ENCODE measurements at places on chromosomes 7 and 10.

DNA sequence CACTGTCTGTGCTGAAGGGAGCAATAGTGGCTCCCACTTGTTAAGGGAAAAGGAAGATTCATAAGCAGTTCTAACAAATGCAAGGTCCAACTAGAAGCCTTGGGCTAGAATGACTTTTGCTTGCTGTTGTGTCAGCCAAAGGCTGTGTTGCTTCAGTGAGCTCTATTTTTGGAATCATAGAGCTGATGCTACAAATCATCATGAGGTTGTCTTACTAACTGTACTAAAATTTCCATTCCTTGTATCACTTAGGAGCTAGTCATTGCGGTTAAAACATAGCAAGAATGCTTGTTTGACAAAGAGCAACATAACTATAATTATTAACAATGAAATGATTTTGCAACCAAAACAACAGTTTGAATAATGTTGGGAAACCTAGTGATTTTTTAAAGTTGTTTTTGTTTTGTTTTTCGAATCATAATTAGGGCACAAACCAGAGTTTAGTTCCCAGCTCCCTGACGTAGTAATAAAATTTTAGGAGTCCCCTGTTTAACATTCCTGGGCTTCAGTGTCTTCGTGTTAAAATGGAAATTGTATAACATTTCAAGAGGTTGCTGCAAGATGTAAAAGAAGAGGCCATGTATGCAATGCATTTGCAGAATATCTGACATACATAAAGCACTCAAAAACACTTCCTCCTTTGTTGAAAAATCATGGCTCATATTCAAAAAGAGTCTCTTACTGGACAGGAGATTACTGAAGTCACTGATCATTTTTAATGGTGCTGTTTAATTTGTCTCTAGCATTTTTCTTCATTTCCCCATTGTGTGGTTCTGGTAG lies 183.4 kb downstream of the MACC1 start:
- no peak for DNase-seq

- DNase-seq, result no peak
Observed at GRCh38 chr10:124328477-124329220, 90.1 kb downstream of the OAT start.

DNA sequence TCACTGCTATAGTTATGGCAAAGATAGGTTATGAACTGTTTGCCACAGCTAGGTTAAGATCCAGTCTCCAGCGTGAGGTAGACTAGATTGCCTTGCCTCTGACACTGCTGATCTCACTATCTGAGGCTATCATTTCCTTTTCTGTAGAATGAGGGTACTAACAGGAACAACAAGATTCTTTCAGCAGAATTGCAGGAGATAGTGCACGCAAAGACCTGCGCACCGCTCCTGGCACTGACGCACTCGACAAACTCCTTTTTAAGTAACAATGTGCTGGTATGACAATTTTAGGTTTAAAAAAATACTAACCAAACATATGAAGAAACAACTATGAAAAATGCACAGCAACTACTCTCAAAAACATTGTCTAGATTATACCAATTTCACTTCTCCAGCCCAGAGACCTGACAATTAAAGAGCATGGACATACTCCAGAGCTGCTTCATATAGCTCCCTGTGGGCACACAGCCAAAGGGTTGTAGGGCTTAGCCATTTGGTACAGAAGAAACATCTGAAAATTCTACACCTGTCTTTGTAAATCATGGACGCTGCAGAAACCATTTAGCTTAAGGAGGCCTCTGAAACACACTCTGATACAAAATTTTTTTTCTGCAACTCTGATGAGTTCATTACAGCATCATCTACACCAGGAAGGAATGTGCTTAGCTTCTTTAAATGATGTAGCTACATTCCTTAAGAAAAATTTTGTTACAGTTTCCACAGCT lies 7.8 kb downstream of the ADAM12 start:
- DNase-seq, result no peak

GRCh38 chr10:127854769-127855590 lies 37.8 kb downstream of the CLRN3 start:
- DNase-seq, result no peak

DNA sequence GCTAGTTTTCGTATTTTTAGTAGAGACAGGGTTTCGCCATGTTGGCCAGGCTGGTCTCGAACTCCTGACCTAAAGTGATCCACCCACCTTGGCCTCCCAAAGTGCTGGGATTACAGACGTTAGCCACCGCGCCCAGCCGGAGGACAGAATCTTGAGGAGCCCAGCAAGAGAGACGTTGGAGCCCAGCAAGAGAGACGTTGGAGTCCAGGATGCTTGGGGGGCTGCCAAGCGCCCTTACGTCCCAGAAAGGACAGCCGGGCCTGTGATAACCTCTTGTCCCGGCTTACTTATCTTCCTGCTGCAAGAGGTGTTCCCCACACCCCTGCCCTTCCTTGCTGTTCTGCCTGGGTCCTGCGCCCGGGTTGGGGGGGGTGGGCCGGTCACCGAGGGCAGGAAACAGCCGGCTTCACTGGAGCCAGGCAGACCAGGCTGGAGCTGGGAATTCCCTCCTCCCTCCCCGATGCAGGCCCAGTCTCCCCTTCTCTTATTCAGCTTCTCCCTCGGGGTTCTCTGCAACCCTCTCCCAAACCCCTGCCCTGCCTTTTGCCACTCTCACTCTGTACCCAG lies 1.9 kb upstream of the EPHB4 start:
- DNase-seq, result no peak

- DNase-seq, result no peak
Observed at GRCh38 chr10:117096599-117097201, 41.4 kb downstream of the VAX1 start.

GRCh38 chr10:104317269-104317710 lies 21.0 kb downstream of the ITPRIP start:
- DNase-seq, result no peak

DNA sequence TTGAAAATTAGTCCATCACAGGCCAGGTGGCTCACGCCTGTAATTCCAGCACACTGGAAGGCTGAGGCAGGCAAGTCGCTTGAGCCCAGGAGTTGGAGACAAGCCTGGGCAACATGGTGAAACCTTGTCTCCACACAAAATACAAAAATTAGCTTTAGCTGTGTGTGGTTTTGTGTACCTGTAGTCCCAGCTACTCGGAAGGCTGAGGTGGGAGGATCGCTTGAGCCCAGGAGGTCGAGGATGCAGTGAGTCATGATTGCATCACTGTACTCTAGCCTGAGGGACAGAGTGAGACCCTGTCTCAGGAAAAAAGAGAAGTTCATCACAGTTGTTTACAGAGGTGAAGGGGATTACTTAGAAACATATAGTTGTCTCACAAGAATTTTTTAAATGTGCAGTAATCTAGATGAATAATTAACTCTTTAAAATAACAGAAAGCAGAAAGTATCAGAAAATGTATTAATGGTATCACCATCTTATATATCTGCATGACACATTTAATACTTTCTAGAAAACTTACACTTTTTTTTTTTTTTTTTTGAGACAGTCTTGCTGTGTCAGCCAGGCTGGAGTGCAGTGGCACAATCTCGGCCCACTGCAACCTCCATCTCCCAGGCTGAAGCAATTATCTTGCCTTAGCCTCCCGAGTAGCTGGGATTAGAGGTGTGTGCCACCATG lies 8.9 kb downstream of the LCOR start:
- DNase-seq, result peak; percentile 16

DNA sequence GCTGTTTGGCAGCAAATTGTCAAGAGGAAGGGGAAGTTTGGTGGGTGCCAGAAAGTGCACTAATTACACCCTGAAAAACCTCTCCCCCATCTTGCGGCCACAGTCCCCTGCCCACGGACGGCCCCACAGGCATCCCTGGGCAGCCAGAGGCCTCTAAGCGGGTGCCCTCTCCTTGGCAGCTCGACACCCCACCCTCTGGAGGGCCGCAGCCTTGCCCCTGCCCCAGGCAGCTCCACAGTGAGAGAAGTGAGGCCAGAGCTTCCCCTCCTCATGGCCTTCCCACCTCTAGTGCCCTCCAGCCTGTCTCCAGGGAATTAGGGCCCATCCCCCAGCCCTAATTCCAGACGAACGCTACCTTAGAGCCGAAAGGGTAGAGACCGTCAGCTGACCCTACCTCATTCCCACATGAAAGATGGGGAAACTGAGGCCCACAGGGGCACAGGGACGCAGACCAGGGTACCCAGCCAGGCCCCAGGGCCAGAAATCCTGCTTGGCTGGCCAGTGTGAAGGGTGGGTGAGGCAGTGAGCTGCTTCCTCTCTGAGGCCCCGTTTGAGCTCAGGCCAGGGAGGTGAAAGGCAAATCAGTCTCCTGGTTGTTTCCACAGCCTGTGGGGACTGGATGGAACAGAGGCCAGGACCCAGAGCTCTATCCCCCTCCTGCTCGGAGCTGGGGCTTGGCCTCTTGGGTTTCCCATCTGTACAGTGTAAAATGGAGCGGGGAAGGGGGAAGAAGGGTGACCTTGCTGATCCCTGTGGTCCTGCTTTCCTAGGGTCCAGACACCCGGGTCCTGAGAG lies 10.0 kb downstream of the ZCCHC24 start:
- no peak for DNase-seq

DNA sequence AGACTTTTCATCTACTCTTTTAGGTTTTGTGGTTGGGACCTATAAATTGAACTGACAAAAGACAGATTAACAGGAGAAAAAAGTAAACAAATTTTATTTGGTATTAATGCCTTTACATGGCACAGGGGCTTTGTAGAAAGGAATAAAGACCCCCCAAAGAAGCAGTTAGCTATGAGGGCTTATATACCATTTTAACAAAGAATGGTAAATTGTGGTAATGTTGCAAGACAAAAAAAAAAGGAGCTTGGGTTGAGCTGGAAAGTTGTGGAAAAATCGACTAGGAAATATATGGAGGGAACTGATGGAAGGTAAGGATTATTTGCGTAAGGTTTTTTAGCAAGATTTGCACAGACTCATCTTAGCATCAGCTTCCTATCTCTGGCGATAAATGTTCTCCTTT lies 84.6 kb downstream of the JCAD start:
- DNase-seq, result no peak

DNA sequence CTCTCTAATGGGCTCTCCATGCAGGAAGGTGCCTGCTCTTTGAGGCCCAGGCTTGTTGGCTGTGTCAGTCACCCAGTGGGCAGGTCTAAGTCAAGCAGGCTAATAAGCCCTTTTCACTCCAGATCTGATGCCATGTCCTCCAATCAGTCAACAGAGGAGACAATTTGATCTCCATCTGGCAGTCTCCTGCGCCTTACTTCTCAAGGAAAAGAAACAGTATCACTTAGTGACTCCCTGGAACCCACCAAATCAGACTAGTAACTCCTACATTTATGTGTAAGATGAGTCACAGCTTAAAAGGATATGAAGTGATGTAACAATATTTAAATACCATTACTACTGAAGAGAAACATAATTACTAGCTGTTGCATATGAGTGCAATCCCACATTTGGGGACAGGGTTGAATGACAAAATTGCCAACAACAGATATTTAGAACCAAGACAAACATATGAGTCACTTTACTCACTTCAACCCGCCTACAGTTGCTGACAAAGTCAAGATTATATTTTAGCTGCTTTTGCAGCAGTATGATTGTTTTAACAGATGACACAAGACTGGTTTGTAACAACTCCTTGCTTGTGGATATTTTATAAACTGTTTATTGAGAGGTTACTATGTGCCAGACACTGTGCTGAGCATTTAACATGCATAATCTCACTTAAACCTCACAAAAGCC lies 72.1 kb downstream of the USP6NL start:
- DNase-seq, result no peak

- no peak for DNase-seq
Observed at GRCh38 chr10:28072573-28072972, 73.7 kb upstream of the ODAD2 start.

- DNase-seq, result no peak
Observed at GRCh38 chr7:39697483-39697882, 74.1 kb downstream of the RALA start.

GRCh38 chr7:37018954-37019353 lies 294.7 kb upstream of the AOAH start:
- no peak for DNase-seq

DNA sequence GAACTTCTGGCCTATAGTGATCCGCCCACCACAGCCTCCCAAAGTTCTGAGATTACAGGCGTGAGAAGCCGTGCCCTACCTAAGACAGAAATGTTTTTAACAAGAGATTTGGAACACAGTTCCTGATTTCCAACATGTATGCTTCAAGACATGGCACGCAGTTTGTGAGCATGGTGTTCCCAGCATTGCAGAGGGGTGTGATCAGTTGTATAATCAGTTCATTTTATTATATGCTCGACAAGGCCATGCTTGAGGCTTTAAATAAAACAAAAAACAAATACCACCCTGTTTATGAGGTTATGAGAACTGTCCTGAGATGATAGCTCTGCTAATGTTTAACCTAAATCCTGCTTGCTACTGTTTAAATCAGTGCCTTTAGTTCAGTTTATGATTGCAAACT lies 60.2 kb downstream of the TASOR2 start:
- no peak for DNase-seq

DNA sequence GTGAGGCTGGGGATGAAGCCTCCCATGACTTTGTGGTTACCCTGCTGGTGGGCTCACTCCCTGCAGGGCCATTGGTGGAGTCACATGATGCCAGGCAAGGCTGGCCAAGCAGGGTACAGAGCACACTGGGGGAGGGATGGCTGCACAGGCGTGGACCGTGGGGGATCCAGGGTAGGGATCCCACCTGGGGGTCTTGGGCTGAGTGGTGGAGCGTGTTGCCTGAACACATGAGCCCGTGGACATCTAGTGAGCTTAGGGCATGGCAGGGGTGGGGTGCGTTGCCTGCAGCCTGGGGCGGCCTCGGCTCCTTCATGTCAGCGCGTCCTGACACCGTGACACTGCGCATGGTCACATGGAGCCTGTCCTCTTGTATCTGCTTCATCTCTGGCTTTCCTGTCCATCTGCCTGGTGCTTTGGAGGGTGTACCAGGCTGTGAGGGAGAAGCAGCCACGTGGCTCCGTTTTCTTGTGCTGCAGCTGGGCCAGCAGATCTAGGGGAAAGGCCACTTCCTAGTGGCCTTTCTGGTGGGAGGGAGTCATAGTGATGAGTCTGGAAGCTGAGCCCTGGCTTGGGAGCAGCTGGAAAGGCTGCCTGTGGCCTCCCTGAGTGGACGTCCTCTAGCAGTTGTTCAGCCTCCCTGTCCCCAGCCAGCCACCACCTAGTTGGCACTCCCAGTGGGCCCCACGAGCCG lies 96.2 kb downstream of the LHPP start:
- no peak for DNase-seq

GRCh38 chr10:31803606-31804351 lies 124.9 kb downstream of the ARHGAP12 start:
- no peak for DNase-seq

DNA sequence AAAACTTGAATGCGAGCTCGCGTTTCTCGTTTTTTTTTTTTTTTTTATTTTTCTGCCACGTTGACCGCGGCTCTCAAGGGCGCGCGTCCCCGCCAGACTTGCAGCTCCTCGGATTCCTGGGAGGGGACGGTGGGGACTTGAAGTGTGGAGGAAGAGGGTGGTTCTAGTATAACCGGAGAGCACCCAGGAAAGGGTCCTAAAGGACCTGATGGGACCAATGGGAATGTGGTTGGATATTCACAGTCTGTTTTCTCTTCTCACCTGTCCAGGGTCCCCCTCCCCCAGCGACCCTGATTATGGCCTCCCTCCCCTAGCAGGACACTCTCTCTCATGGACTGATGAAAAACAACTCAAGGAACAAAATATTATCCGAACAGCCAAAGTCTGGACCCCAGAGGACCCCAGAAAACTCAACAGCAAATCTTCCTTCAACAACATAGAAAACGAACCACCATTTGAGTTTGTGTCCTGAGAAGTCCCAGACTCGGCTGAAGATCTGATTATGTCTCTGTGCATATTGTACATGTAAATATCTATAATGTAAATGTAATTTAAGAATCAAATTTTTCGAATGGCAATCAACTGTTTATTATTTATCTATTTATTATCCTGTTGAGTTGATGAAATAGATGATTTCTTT lies 1.4 kb downstream of the PTF1A start:
- DNase-seq, result no peak

All from CD4-positive, alpha-beta T cell treated with Interleukin-4 for 1 hour (primary cell).